ENCODE measurements at places on chromosomes 12 and 14.

- DNase-seq, result no peak
Observed at GRCh38 chr12:111202237-111202915, 166.5 kb downstream of the PHETA1 start.

GRCh38 chr12:90299121-90299520 lies 590.5 kb upstream of the ATP2B1 start:
- no peak for DNase-seq

DNA sequence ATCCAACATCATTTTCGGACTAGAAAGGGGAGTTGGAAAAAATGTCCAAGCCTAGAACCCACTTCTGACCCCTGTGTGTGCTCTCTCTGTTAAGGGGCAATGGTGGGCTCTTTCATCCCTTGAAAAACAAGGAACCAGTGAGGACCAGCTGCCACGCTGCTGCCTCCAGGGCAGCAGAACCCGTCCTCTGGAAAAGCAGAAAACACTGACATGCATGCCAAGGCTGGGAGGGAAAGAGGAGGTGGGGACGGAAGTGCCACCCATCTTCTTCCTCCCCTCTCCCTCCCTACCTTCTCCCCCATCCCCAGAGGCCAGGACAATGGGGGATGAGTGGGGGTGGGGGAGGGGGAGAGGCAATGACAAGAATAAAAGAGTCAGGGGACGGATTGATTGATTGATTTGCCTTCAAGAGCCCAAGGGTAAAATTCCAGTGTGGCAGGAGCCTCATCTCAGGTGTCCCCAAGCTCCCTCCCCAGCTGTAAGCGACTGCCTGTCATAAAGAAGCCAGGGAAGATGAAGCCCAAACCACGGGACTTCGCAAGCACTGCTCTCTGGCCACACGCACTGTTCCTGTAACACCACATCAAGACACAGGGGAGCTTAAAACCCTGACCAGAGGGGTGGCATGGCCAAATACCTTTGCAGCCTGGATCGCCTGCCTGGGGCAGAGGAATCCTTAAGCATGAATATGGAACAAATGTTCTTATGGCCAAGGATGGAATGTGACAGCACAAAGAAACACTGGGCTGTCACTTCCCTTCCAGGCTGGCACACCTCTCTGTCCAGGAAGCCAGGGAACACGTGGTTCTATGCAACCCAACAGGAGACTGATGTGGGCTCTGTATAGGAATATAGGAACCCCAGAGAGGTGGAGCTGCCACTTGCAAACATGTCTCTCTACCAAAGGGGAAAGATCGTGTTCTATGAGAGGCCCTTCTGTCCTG lies 38.9 kb upstream of the BDKRB2 start:
- no peak for DNase-seq

- DNase-seq, result no peak
Observed at GRCh38 chr12:128121424-128121823, 145.5 kb upstream of the TMEM132C start.

- no peak for DNase-seq
Observed at GRCh38 chr12:47730341-47730744, 5.1 kb upstream of the ENDOU start.

DNA sequence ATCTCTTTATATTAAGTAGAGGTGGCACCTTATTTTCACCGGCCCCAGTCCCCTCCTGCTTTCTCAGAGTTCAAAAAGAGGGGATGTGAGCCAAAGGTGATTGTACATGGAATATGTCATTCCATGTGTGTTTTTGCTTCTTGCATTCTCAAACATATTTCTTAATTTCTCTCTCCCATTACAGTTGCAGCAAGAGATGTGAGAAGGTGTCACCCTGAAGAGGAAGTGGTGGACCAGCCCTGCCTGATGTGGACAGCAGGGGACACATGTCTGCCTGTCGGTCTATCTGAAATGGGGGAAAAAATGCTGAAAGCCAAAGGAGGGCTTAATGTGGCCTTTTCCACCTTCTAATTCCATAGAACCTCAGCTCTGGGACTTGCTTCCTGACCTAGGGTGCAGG lies 1.9 kb upstream of the FOXN3 start:
- DNase-seq, result no peak
